ENCODE measurements at places on chromosomes 7 and 10.
A peak's percentile ranks its signal among the peaks of the same experiment; 100 is the strongest.

- no peak for DNase-seq
Observed at GRCh38 chr7:155998328-155998691, 186.0 kb upstream of the SHH start.

DNA sequence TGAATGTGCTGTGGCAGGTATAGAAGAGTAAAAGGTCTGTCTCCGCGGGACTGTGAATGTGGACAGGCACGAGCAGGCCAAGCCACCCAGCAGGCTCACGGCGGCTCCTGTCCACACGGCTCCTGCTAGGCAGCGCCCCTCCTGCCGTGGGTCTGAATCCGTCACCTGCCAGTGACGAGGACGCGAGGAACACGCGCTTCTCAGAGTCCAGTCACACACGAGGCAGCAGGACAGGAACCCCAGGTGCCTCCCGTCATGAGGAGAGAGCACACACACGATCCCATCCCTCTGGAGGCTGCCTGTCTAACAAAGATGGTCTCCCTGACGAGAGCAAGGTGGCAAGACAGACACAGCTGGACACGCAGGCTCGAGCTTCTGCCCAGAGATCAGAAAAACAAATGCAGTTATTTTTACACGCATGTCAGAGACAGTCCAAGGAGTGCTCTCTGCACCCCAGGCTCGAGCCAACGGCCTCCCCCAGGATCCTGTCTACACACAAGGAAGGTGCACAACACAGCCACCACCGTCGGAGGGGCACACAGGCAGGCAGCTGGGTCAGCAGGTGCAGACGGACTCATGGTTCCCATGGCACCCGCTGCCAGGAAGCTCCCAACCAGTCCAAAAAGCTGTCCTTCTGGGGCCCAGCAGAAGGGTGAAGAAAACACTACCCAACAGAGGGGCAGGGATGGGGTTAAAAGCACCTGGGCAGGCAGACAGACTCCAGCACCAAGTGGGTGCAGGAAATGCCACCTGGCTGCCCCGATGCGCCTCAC is 103.2 kb downstream of the MAD1L1 start:
- DNase-seq: no peak

GRCh38 chr10:90193240-90193985 is 492.0 kb downstream of the KIF20B start:
- DNase-seq: peak; percentile 82

GRCh38 chr10:128814782-128815181 is 652.3 kb upstream of the MGMT start:
- DNase-seq: no peak

DNA sequence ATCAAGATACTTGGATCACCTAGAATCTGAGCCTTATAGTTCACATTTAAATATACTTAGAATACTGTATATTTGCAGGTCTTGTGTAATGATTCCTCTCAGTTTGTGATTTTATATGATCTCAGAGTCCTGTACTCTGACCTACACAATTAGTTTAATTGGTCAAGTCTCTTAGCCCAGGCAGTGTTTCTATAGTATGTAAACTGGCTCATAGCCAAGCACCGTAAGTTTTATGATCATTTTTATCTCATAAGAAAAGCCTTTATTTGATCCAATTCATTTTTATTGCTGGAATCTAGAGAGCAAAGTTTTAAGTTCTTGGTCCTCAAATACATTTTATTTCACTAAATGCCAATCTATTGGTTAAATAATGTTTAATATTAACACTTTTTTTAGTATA is 242.2 kb downstream of the MALRD1 start:
- no peak for DNase-seq

GRCh38 chr7:86158111-86158510 is 485.6 kb upstream of the GRM3 start:
- no peak for DNase-seq

GRCh38 chr7:129877146-129877792 is 75.5 kb downstream of the UBE2H start:
- DNase-seq: no peak

GRCh38 chr10:100014071-100014762 is 4.5 kb upstream of the DNMBP start:
- no peak for DNase-seq

GRCh38 chr10:116269619-116270018 is 3.4 kb downstream of the GFRA1 start:
- DNase-seq: no peak

DNA sequence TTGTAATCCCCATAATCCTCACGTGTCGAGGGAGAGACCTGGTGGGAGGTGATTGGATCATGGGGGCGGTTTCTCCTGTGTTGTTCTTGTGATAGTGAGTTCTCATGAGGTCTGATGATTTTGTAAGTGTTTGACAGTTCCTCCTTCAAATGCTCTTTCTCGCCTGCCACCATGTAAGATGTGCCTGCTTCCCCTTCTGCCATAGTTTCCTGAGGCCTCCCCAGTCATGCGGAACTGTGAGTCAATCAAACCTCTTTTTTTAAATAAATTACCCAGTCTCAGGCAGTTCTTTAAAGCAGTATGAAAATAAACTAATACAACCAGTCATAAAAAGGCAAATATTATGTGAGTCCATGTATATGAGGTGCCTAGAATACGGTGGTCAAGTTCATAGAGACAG is 87.5 kb downstream of the FRMD4A start:
- DNase-seq: no peak

DNA sequence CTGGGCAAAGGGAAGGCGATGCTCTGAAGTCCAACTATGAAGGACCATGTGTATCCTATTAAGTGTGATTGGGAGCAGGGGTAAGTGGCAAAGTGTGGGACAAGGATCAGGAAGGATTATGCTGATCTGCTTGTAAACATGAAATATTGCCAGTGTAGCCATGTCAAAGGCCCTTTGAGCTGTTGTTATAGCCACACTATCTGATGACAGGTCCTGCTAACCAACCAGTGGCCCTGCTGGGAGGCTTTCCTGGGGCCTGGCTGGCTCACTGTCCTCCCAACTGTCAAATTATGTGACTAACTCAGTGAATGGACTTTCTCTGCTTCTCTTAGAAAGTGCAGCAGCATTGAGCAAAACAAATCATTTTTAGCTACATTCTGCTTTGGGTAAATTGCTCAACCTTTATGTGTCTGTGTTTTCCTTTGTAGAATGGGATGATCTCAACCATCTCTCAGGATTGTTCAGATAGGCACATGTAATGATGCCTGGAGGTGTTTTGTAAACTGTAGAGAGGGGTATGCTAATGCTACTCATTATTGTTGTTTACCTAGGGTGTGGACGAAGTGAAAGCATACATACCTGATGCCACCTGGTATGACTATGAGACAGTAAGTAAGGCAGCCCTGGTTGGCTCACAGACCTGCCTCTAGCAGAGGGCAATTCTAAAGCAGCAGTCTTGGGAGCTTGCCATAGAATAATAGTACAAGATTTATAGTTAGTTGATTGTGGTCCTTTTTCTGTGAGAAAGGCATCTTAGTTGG is 47.4 kb downstream of the MGAM2 start:
- DNase-seq: no peak

DNA sequence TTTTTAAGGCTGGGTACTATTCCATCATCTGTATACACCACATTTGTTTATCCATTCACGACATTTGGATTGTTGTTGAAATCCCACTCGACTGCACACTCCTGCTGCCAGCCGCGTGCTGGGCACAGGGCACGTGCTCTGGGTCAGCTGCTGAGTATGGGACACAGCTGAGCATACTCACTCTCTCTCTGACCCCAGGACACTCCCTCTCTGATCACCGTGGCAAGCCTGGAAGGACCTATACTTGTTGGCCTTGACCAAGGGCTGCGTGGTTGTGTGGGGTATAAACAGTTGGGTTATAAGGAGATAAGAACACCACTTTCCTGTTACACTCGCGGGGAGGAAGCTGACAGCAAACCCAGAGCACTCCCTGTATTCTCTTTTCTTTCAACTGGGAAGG is 153.0 kb upstream of the RHEB start:
- no peak for DNase-seq

- no peak for DNase-seq
Observed at GRCh38 chr7:47991270-47991669, 11.9 kb upstream of the HUS1 start.

DNA sequence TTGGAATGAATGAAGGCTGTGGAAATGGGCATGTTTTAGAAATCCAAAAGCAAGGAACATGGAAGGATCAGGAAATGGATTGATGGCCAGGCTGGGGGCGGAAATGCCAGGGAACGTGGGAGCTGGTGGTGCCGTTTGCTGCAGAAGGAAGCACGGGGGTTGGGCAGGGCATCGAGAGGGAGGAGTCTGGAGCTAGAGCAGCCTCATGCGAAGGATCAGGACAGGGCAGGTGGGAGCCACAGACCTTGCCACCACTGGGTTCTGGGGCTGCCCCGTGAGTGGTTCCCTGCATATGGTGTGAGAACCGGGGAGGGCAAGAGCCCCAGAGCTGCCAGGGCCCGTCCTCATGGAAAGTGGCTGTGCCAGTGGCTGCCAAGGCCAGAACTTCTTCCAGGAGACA is 193.8 kb upstream of the ZNF32 start:
- no peak for DNase-seq

DNA sequence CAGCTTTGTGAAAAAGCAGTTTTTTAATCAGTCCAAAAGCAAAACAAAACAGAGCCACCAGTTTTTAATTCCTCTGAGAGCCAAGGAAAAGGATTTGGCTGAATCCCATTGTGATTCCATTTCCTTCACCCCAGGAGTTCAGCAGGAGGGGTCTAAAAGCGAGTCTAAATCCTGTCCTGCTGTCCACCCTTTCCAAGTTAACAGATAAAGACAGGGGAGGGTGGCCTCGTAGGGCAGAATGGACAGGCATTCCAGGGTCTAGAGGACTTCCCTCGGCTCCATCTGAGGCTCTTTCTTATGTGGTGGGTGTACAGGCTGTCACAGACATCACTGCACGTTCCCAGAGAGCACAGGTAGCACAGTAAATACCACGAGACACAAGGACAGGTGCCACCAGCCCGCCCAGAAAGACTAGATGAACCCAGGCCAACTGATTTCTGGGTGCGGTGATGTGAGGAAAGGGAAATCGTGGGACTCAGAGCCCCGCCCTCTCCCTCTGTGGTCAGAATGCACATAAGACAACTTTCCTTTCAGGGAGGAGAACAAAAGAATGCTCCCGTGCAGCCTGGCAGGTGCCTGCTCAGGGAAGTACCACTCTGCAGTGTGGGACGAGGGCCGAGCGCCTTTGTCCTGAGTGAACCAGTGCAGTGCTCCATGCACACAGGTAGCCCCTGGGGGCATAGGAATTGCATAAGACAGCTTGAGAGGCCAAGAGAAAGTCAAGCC is 119.7 kb downstream of the ABLIM1 start:
- no peak for DNase-seq

- DNase-seq: no peak
Observed at GRCh38 chr10:116429288-116429977, 1.8 kb downstream of the PNLIPRP3 start.

- peak; percentile 43 for DNase-seq
Observed at GRCh38 chr10:119131512-119132240, 27.8 kb downstream of the DENND10 start.

GRCh38 chr7:69067397-69067796 is 530.9 kb upstream of the AUTS2 start:
- DNase-seq: peak; percentile 6

GRCh38 chr7:78345979-78346378 is 547.4 kb downstream of the PHTF2 start:
- no peak for DNase-seq

GRCh38 chr10:1409392-1409791 is 327.9 kb downstream of the ADARB2 start:
- no peak for DNase-seq

GRCh38 chr10:113261161-113261560 is 291.7 kb upstream of the HABP2 start:
- no peak for DNase-seq

DNA sequence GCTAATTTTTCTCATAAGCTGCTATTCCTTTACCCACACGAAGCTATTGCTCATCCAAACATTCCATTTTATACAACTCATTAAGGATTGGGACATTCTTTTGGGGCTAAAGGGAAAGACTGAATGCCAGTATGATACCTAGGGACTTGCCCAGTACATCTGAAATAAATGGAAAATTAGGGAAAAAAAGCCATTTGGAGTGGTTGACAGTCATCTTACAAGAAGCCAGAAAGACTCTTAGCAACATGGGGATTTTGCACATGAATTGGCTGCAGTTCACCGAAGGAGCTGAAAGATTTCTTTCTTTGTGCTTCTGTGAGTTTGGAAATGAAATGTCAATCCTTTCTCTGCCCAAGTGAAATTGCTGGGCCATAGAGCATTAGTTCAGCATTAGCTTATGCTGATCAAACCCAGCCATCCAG is 43.3 kb upstream of the MTURN start:
- peak; percentile 90 for DNase-seq

GRCh38 chr10:71600849-71601248 is 118.7 kb downstream of the C10orf105 start:
- DNase-seq: peak; percentile 76

- DNase-seq: peak; percentile 25
Observed at GRCh38 chr7:129514683-129515082, 12.4 kb downstream of the SMKR1 start.

Measured in EH (cell line).